ENCODE measurements at places on chromosomes 12 and 14.
A peak's percentile ranks its signal among the peaks of the same experiment; 100 is the strongest.

DNA sequence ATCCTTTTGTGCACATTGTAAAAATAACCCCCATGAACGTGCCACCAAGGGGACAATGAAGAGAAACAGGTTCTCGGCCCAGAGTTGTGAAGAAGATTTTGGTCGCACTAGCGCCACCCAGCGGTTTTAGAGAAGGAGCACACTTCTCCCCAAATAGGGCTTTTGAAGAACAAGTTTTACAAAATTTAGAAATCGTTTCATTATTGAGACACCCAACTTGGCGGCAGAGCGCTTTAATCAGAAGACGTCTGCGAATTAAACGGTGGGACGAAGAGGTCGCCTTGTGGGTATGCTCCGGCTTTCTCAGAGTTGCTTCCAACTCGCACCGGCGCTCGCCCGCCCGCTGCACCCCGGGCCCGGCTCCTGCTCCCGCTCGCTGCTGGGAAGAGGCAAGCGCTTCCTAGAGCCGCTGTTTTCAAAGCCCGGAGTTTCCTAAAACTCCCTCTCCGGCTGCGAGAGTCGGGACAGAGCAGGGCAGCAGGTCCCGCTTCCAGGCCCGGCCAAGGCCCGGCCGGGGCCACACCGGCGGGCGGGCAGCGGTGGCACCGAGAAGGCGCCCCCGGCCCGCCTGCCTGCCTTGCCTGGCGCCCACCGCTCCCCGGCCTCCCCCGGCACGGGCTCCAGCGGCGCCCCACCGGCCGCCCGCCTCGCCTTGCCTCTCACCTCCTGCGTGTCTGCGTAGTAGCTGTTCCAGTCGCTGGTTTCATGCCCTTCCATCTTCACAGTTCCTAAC is 645 bp downstream of the FOXA1 start:
- peak; percentile 70 for DNase-seq

- no peak for DNase-seq
Measured at GRCh38 chr12:57031138-57031725, 14.9 kb upstream of the TAC3 start.

DNA sequence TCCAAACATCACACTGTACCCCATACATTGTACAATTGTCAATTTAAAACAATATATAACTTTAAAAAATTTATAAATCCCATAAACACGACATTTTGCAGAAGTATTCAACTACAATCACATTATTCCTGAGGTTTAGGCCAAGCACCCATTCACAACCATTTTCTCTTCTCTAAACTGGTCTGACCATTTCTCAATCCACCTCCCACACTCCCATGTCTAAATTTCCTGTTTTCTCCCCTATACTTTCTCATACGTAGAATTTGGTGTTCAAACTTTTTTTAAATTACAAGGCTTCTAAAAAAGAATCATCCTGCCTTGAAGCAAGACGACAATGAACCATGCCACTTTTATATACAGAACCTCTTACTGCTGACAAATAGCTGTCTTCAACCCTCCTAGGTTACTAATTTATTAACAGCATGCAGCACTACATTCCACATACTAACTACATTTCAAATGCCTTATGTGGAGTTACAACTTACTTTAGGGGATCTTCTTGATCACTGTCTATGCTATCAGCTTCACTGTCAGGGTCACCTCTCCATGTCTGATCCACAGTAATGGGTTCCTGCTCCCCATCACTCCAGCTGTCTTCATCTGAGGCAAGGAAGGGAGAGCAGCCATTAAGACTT is 3.4 kb downstream of the KANSL2 start:
- DNase-seq, result no peak

DNA sequence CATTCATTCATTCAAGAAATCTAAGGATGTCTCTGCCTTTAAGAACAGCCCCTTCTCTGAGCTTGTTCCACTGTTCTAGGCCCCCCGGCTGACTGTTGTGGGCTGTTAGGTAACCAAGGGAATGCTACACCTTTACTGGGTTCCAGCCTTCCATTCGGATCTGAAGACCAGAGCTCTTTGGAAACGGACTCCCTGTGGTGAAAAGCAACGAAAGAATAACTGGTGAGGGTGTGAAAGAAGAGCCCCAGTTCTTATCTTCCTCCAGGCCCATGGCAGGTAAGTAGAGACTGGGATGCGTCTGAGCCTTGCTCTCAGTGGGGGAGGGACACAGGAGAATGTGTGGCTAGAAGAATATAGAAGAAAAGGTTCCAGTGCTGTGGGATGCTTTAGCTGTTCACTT is 207.4 kb downstream of the TMEM132D start:
- no peak for DNase-seq

- peak; percentile 28 for DNase-seq
Measured at GRCh38 chr12:94615260-94616181, 34.8 kb downstream of the TMCC3 start.

- no peak for DNase-seq
Measured at GRCh38 chr14:69561893-69562292, 12.8 kb downstream of the CCDC177 start.

GRCh38 chr12:11746024-11746771 is 96.7 kb downstream of the ETV6 start:
- peak; percentile 51 for DNase-seq

DNA sequence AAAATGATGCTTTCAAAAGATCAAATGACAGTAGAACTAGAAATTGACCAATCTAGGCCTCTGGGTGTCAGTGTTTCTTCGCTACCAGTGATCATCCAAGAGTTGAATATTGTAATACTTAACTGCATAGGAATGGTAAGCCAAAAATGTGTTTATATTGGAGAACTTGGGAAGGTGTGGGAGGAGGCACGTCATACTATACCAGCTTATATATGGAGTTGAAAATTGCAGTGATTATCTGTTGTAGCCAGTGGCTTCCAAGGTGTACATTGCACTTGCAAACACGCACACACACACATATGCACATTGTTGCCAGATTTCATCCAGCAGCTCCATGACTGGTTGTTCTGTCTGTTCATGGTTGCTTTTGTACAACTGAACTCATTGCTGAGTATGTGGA is 36.1 kb downstream of the EID3 start:
- no peak for DNase-seq

GRCh38 chr14:70186900-70187451 is 1.8 kb downstream of the SLC8A3 start:
- no peak for DNase-seq

DNA sequence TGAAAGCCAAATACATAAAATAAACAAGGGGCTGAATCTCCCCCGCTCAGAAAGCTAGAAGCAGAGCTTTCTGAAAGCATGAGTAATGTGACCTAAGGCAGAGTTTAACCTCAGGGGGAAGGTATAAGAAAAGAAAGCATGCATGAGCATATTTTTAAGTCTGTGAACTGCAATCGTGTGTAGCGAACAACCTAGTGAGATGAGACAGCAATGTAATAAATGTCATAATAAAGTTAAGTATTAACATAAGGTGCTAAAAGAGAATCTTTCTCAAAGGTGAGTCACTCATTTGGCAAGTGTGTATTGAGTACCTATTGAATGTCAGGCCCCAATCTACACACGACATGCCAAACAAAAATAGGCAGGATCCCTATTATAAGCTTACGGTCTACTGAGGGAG is 14.2 kb upstream of the WDR20 start:
- DNase-seq, result no peak

- DNase-seq, result no peak
Measured at GRCh38 chr12:80412343-80412953, 31.6 kb upstream of the PTPRQ start.

- no peak for DNase-seq
Measured at GRCh38 chr14:32332415-32333316, 3.6 kb downstream of the AKAP6 start.

DNA sequence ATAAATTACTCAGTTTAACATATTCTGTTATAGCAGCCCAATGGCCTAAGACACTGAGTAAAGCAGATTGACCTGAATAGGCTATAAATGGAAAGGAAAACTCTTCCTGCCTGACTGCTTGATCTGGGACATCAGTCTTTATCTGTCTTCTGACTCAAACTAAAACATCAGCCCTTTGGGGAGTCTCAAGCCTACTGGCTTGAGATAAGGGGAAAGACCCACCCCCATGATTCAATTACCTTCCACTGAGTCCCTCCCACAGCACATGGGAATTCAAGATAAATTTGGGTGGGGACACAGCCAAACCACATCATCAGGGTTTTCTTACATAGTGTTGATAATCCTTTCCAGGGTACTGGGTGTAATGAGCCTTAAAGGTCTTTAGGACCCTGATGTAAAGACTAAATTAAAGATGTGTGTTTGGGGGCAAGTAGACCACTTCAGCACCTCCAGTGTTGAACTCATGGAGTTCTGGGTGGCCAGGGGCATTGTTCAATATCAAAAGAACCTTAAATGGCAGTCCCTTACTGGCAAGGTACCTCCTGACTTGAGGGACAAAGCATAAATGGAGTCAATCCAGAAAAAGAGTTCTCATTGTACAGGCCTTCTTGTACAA is 67.8 kb downstream of the TSHR start:
- DNase-seq, result no peak

- DNase-seq, result no peak
Measured at GRCh38 chr14:24879661-24880386, 170.1 kb downstream of the STXBP6 start.

Data from H54 (cell line).